ENCODE measurements at places on chromosomes 16 and 17.
A peak's percentile ranks its signal among the peaks of the same experiment; 100 is the strongest.

- peak; percentile 66 for DNase-seq
These were observed 23.6 kb downstream of the BAHCC1 start for GRCh38 chr17:81418710-81419318.

- no peak for DNase-seq
These were observed 8.6 kb downstream of the COG1 start for GRCh38 chr17:73201215-73202069.

- DNase-seq, result peak; percentile 95
These were observed 2.7 kb upstream of the WFDC1 start for GRCh38 chr16:84292011-84292410.

- peak; percentile 44 for DNase-seq
These were observed 441.0 kb upstream of the SALL1 start for GRCh38 chr16:51592001-51592501.

GRCh38 chr17:66903781-66904180 is 60.7 kb upstream of the CACNG4 start:
- DNase-seq, result no peak

- DNase-seq, result peak; percentile 28
These were observed 528 bp downstream of the PER1 start for GRCh38 chr17:8151641-8152111.

DNA sequence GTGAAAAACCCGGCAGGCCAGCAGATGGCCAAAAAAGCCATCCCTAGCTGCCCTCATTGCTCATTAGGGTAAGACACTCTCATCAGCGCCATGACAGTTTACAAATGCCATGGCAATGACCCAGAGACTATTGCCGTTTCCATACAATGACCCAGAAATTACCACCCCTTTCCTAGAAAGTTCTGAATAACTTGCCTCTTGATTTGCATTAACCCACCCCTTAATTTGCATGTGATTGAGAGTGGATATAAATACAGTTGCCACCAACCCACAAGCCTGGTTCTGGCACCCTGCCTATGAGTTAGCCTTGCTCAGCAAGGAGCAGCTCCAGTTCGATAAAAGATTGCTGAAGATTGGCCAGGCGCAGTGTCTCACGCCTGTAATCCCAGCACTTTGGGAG is 16.1 kb upstream of the C16orf54 start:
- DNase-seq, result no peak

- DNase-seq, result no peak
These were observed 211.9 kb downstream of the PRKCA start for GRCh38 chr17:66514227-66514806.

DNA sequence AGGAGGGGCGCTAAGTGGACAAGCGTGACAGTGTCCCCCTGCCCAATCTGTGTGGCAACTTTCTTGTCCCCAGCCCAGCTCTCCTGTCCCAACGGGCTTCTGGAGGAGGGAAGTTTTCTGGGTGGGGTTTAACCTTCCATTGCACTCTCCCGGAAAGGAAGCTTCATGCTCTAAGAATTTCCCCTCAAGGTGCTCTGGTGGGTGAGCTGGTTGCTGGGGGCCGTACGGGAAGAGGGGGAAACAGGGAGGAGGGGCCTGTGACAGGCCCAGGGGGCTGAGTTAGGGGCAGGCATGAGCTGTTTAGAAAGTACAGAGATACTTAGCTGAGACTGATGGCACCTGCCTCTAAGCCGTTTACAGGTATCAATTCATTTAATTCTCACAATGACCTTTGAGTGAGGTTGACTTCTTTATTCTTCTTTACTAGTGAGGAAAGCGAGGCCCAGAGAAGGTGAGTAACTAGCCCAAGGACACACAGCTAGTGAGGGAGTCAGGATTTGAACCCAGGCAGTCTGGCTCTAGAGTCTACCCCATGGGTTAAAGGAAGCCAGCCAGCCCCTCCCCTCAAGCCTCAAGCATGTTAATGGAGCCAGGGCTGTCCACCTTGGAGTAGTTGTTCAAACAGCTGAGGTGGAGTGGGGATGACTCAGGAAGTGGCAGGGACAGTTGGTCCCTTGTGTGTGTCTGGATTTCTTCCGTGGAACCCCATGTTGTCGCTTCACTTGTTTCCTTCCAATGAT is 18.9 kb downstream of the ADGRG1 start:
- DNase-seq, result no peak

GRCh38 chr16:1715220-1715619 is 9.2 kb downstream of the MAPK8IP3 start:
- no peak for DNase-seq

GRCh38 chr17:36629970-36630502 is 28.7 kb downstream of the MRM1 start:
- no peak for DNase-seq

- peak; percentile 94 for DNase-seq
These were observed 17.1 kb upstream of the CCR7 start for GRCh38 chr17:40582328-40582901.

- no peak for DNase-seq
These were observed 3.6 kb upstream of the MMP15 start for GRCh38 chr16:58021661-58022551.

DNA sequence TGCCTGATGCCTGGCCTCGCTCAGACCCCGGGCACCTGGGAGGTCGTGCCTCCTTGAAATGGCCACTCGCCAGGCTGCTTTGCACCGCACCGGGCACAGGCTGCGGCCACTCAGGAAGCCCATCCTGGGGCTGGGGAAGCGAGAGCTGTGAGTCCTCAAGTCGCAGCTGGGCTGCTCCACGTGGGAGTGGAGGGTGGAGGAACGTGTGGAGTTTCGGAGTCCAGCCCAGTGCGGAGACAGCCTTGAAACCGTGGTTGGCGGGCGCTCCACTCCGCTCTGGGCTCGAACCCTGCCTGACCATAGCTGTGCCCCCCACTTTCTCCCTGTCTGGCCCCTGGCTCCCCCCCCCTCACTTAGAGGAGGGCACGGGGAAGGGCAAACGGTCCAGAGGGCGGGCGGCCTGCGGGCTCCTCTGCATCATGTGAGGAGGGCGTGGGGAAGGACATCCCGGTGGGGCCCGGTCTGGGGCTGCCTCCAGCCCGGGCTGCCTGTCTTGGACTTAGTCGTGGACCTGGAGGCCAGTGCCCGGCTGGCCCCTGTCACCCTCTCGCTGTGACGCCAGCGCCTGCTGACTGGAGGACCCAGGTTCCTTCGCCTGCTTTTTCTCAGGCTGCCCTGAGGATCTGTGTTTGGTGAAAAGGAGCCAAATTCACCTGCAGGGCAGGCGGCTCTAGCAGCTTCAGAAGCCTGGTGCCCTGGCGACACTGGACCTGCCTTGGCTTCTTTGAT is 2.5 kb downstream of the UBE2I start:
- DNase-seq, result no peak
